Kidney tubule cell (primary cell): ENCODE measurements at places on chromosomes 11 and 22.

- no peak for DNase-seq
These were observed 1.5 kb upstream of the MRGPRG start for GRCh38 chr11:3220101-3220500.

- no peak for DNase-seq
These were observed 242.0 kb downstream of the SBF2 start for GRCh38 chr11:10051868-10052586.

GRCh38 chr11:61828629-61829407 is 718 bp downstream of the FADS2 start:
- peak; percentile 41 for DNase-seq

DNA sequence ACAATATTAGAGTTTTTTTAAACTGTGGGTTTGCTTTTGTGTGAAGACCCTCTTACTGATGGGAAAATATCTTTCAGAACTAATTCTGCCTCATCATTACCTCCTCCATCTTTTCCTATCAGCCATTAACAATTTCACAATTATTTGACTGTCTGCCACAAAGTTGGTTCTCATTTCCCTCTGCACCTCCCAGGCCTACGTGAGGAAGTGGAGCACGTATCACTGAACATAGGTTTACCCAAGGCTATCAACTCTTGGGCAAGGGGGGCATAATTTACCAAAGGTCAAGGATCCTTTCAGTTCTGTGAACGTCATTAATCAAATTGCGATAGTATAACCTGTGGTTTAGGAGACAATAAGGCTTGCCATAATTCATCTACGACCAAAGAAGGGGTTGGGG is 60.0 kb downstream of the LIF start:
- no peak for DNase-seq

- DNase-seq: no peak
These were observed 3.3 kb downstream of the TTLL1 start for GRCh38 chr22:43085658-43086606.

GRCh38 chr11:113484223-113484622 is 9.0 kb upstream of the DRD2 start:
- DNase-seq: no peak

DNA sequence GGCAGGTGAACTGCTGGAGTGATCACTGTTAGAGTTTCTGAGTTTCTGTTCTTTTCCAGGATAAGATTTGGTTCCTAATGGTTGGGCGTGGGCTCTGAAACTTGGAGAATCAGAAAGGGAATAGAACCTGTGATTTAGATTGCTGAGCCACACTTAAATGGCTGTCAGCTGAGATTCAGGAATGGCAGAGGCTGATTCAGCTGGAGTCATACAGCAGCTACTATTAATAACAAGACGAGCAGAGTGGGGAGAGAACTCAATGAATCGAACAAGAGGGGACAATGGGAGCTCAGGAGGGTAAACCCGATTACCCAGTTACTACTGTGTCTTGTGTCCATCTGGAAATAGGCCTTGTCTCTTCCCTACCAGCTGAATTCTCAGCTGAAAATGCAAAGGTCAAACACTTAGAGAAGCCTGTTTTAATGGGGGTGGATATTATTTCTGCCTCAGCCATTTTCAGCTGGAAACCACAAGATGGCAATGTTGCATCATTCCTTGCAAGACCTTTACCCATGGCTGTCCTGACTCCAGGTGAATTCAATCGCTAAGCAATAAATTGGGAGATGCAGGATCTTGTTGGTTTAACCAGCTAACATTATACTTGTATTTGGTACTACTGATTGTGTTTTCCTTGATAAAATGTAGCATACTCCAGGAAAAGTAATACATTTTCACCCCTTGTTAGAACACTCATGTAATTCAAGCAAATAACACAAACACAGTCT is 104.5 kb upstream of the RAG2 start:
- DNase-seq: peak; percentile 74

DNA sequence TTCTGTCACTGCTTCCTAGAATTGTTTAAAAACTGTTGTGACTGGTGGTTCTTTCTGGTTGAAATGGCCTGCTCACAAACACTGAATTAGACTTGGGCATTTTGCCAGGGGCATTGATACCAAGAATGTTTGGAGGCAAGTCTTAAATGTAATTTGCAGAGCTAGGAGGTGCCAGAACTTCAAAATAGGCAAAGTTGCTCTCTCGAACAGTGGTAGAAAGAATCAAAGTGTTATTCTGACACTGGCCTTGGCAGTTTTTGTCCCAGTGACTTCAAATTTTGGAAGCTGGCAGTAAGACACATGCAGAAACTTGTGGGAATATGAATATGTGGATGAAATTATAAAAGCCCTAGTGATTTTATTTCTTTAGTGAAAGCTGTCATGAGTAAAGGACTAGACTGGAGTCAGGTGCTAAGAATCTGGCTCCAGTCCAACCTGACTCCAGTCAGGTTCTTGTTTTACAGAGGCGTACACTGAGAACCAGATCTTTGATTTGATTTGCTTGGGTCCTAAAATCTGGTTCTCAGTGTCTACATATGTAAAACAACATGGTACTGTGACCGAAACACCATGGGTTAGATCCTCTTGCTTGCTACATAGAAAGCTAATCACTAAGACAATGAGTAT is 20.9 kb downstream of the SVIP start:
- no peak for DNase-seq

- no peak for DNase-seq
These were observed 13.7 kb downstream of the TRMU start for GRCh38 chr22:46349238-46349637.

DNA sequence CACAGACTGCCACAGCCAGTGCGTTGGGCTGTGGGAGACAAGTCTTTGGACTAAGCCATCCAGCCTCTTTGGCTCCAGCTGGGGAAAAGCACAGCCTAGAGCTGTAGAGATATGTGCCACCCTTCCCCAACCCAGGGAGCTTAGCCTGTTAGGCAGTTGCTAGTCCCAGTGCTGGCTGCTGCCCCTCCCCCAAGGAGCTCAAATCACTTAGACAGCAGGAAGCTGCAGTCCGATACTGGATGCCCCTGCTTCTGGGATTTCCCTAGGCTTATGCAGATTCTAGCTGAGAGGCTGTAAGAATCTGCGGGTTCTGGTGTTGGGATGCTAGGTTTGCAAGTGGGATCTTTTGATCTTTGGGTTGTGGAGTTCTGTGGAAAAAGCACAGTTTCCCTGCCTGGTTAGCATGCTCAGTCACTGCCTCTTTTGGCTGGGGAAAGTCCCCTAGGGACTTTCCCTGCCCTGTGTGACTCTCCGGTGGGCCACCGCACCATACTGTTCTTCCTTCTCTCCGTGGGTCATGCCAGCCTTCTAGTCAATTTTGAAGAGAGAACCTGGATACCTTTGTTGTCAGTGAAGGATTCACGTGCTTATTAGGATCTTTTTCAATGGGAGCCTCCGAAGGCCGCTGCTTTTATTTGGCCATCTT is 792.0 kb downstream of the KCNA4 start:
- DNase-seq: peak; percentile 9

DNA sequence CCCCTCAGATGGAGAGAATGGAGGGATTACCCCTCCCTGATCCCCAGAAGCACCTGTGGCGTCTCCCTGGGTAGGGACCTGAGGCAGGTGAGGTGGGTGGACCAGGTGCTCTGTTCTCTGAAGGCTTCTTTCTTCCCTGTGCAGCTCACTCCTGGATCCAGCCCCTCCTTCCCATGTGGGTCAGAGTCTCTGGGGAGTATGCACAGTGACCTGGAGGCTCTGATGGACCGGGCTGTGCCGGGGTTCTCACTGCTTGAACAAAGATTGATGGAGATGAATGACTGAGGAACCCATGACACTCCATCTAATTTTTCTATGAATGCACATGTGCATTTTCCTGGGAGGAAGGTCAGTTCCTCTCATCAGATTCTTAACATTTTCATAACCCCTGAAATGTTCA is 78.6 kb upstream of the SHANK2 start:
- no peak for DNase-seq

GRCh38 chr11:29022676-29023075 is 914.5 kb downstream of the METTL15 start:
- DNase-seq: peak; percentile 45

GRCh38 chr11:12216041-12216451 is 105.7 kb downstream of the MICAL2 start:
- no peak for DNase-seq

DNA sequence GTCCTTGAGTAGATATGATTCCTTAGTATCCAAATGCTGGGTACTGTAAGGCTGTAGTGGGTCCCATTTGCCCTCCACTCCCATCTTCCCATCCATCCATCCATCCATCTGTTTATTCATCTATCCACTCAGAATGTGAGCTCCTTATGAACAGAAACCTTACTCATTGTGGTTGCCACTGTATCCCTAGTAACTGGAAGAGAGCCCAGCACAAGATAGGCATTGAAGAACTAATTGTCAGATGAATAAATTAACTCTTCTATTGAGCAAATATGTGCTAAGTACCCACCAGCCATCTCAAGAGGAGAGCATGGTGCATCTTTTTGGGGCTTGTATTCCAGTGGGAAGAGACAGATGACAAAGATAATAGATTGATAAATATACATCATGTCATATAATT is 86.4 kb upstream of the SEZ6L start:
- no peak for DNase-seq

- DNase-seq: no peak
These were observed 81.8 kb downstream of the ETS1 start for GRCh38 chr11:128505449-128506065.

DNA sequence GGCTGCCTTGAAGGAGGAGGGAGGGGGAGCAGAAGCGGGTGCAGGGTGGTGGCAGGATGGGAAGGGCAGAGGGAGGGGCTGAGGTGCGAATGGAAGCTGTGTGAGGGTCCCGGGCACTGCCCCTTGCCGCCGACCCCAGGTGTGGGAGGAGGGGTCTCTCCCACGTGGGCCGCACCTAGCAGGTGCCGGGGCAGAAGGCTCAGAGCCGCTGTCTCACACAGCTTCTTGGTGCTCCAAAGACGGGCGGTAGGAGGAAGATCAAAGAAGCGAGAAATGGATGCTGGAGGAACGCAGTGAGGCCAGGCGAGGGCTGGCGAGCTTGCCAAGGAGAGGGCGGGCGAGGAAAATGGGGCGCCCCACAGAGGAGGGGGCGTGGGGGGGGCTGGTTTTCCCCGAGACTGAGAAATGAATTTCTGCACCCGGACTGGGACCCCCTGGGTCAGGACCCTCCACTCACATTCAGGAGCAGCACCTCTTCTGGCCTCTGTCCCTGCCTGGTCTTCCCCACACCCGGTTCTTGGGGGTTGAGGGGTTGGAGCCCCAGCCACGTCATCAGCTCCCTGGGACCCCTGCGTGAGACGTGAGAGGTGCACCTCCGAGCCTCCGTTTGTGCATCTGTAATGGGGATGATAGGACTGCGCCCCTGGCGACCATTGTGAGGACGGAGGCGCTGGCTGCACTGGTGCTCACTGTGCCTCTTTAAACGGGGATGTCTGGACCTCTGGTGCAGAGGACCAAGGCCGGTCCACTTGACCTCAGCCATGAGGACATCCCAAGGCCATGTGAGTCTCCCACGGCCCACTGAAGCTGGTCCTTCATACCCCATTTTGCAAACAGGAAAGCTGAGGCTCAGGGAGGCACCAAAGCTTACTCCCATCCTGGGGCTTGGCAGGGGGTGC is 16.8 kb downstream of the LSP1 start:
- no peak for DNase-seq

GRCh38 chr11:36258730-36259360 is 30.4 kb downstream of the COMMD9 start:
- DNase-seq: peak; percentile 73

DNA sequence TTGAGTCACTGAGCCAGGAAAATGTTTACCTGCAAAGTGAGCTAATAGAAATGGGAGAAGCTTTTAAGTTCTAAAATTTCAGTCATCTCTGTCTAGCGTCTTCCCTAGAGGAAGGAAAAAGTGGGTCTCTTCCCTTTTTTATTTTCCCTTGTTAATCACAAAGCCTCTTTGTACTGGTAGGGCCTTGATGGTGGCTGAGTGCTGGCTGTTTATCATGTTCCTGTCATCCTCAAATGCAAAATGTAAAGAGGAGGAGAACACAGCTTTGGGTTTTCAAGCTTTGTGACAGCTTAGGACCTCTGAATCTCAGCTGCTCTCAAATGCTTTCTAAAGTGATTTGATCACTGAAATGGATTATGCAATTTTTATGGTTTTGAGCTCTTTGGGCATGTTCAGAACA is 222.0 kb downstream of the TMEM135 start:
- no peak for DNase-seq

DNA sequence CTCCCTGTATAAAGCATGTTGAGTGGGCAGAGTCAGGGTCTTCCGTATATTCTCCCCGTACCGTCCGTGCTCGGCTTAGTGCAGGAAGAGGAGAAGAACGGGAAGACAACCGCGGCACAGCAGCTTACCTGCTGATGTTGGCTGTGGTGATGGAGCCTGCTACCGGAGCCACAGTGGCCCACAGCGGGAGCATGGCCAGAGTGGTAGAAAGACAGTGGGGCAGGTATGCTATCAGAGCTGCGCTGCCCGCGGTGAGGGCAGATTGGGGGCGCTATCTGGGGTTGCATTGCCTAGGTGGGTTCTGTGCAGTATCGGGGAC is 120.7 kb upstream of the VPREB1 start:
- no peak for DNase-seq

GRCh38 chr22:17694752-17695151 is 56.2 kb downstream of the BCL2L13 start:
- no peak for DNase-seq
